Epithelial cell of proximal tubule (primary cell): ENCODE measurements at places on chromosomes 2 and 18. TPM values are rescaled to one million over a fixed set of nuclear protein-coding genes. Genes with fewer than 3 reads are reported as not detected.

ALMS1 gene
- total RNA-seq: 11.8 and 16.3 TPM in 2 replicates

HOXD10 gene
- total RNA-seq: 14.3 and 18.8 TPM in 2 replicates

PRSS56 gene
- total RNA-seq: not detected in 2 replicates

POTEJ gene
- total RNA-seq: not detected in 2 replicates

STK17B gene
- 15.7 and 15.8 TPM in 2 replicates for total RNA-seq

HJURP gene
- 56.9 and 64.9 TPM in 2 replicates for total RNA-seq

RSAD2 gene
- total RNA-seq: under 0.01 and 0.65 TPM in 2 replicates

SPHKAP gene
- total RNA-seq: not detected in 2 replicates

VPS4B gene
- total RNA-seq: 32.1 and 42.9 TPM in 2 replicates

NAT8 gene
- not detected in 2 replicates for total RNA-seq

CFAP210 gene
- total RNA-seq: 0.14 TPM in 1 of 2 replicates, not detected in the other

TNFAIP6 gene
- 3.1 TPM in 1 of 2 replicates, not detected in the other for total RNA-seq

PMS1 gene
- 13.6 and 15.5 TPM in 2 replicates for total RNA-seq

TMEM200C gene
- total RNA-seq: 0.29 and 0.92 TPM in 2 replicates

DYSF gene
- 6.3 and 8.2 TPM in 2 replicates for total RNA-seq

ATOH8 gene
- total RNA-seq: 0.52 and 0.94 TPM in 2 replicates

LOXHD1 gene
- not detected in 2 replicates for total RNA-seq

SPATA3 gene
- total RNA-seq: not detected in 2 replicates

LAMA1 gene
- total RNA-seq: 10.1 and 23.2 TPM in 2 replicates

LDAH gene
- 16.5 and 29.9 TPM in 2 replicates for total RNA-seq

IL18R1 gene
- total RNA-seq: 0.12 and 2.5 TPM in 2 replicates

RAD51AP2 gene
- total RNA-seq: not detected in 2 replicates

AGAP1 gene
- total RNA-seq: 13.5 and 17.5 TPM in 2 replicates

MSTN gene
- 0.14 TPM in 1 of 2 replicates, not detected in the other for total RNA-seq

SMCHD1 gene
- total RNA-seq: 25.9 and 32.8 TPM in 2 replicates

GALNT13 gene
- 0.52 and 1.3 TPM in 2 replicates for total RNA-seq

RNF25 gene
- 23.1 and 32.6 TPM in 2 replicates for total RNA-seq

PDE6D gene
- total RNA-seq: 28.5 and 32.9 TPM in 2 replicates

HOXD3 gene
- total RNA-seq: 8.2 and 9.4 TPM in 2 replicates

ALK gene
- under 0.01 TPM in 1 of 2 replicates, not detected in the other for total RNA-seq

AGXT gene
- total RNA-seq: not detected in 2 replicates

DNAJC5G gene
- not detected in 2 replicates for total RNA-seq

ZSWIM2 gene
- total RNA-seq: not detected in 2 replicates

SKA1 gene
- 23.9 and 34.2 TPM in 2 replicates for total RNA-seq

RIOK3 gene
- 24.4 and 30.0 TPM in 2 replicates for total RNA-seq

GRHL1 gene
- total RNA-seq: 3.9 and 6.8 TPM in 2 replicates

CNDP2 gene
- total RNA-seq: 171 and 198 TPM in 2 replicates

EML6 gene
- 0.22 and 3.7 TPM in 2 replicates for total RNA-seq

NEU2 gene
- total RNA-seq: not detected in 2 replicates

AKAIN1 gene
- not detected in 2 replicates for total RNA-seq

MPPE1 gene
- 15.2 and 32.5 TPM in 2 replicates for total RNA-seq

TEKT4 gene
- total RNA-seq: not detected in 2 replicates

LINC00305 gene
- total RNA-seq: not detected in 2 replicates

TBR1 gene
- total RNA-seq: not detected in 2 replicates

CHRND gene
- total RNA-seq: not detected in 2 replicates

MEP1B gene
- total RNA-seq: not detected in 2 replicates

PELI1 gene
- total RNA-seq: 8.2 and 10.6 TPM in 2 replicates

PSTPIP2 gene
- total RNA-seq: 7.2 and 11.0 TPM in 2 replicates

GRB14 gene
- 22.3 and 24.1 TPM in 2 replicates for total RNA-seq

CD8B2 gene
- total RNA-seq: 0.29 TPM in 1 of 2 replicates, not detected in the other

MTLN gene
- total RNA-seq: 70.2 and 188 TPM in 2 replicates

ADD2 gene
- 21.3 and 23.0 TPM in 2 replicates for total RNA-seq

TCF23 gene
- not detected in 2 replicates for total RNA-seq

BCL2L11 gene
- 3.5 and 4.1 TPM in 2 replicates for total RNA-seq

COLEC11 gene
- total RNA-seq: 0.40 and 2.4 TPM in 2 replicates

CRYGC gene
- not detected in 2 replicates for total RNA-seq

OR6B2 gene
- total RNA-seq: not detected in 2 replicates
